ENCODE measurements at places on chromosomes 7 and 10. TPM values are rescaled to one million over a fixed set of nuclear protein-coding genes. Genes with fewer than 3 reads are reported as not detected.
A peak's percentile ranks its signal among the peaks of the same experiment; 100 is the strongest.

STK31 gene
- total RNA-seq = 0.44 TPM

CTBP2 gene
- 111 TPM for total RNA-seq

SLC26A4 gene
- total RNA-seq = 2.5 TPM

TMEM213 gene
- 30.2 TPM for total RNA-seq

OR2A1 gene
- not detected for total RNA-seq

MRLN gene
- total RNA-seq = not detected

EBF3 gene
- total RNA-seq = 0.98 TPM

SPDYE1 gene
- not detected for total RNA-seq

COG5 gene
- 45.7 TPM for total RNA-seq

DNA sequence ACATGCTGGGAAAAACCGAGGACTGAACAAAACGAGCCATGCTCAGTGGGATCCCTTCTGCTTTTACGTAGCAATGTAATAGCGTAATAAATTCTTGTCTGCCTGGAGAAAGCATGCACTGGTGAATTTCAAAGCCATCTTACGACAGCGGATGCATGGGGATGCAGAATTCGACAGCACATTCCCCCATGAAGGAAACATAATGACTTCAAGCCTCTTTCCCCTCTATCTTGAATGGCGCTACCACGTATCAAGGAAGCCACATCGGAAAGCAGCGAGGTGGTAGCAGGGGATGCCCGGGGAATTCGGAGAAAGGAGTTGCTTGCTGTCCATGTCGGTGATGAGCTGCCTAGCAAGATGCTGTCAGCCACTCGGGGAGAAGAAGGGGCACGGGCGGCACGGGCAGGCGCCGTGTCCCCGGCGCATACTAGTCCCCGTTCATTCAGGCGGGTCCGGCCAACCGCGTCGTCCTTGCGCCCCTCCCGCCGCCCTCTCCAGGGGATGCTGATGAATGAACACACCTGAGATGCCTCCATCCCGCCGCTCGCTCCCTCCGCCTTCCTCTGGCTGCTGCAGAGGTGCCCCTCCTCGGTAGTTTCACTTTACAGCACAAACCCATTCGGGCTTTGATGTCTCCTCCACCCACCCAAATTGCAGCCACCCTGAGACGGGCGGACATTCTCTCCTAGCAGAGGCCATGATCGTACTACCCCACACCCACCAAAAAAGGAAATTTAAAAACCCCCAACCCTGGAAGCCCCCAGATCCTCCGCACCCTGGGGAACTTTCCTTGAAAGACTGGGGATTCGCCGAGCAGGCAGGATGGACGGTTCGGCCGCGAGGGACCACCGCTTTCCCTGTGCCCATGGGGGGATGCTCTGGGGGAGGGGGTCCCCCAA lies 644 bp downstream of the SORBS1 start:
- H3K4me3 ChIP-seq = peak overlapping the region; percentile 71
- no peaks in the 10 kb centered on the region for H3K27me3 ChIP-seq
- H3K4me1 ChIP-seq = peaks cover 4% of the 10 kb centered on the region
- peak; percentile 79 for DNase-seq
- peak overlapping the region; percentile 82 for H3K27ac ChIP-seq

DNA sequence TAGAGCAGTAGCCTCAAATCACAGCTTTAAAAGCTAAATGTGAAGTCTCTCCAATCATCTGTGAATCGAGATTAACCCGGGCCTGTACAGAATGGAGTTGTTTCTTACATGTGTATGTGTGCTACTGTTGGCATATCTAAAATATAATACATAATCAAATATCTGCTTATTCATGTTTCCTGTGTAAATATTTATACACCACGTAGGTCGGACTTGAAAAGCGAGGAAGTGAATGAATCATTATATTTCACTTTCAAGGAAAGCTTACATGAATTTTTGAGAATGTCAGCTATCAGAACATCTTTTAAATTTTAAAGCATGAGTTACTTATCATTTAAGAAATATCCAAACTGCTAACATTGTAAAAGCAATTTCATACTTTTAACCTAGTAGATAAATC lies 233.3 kb downstream of the SLC25A13 start:
- no peak overlapping the region for H3K27ac ChIP-seq
- DNase-seq = no peak
- H3K4me3 ChIP-seq = no peak overlapping the region

DNA sequence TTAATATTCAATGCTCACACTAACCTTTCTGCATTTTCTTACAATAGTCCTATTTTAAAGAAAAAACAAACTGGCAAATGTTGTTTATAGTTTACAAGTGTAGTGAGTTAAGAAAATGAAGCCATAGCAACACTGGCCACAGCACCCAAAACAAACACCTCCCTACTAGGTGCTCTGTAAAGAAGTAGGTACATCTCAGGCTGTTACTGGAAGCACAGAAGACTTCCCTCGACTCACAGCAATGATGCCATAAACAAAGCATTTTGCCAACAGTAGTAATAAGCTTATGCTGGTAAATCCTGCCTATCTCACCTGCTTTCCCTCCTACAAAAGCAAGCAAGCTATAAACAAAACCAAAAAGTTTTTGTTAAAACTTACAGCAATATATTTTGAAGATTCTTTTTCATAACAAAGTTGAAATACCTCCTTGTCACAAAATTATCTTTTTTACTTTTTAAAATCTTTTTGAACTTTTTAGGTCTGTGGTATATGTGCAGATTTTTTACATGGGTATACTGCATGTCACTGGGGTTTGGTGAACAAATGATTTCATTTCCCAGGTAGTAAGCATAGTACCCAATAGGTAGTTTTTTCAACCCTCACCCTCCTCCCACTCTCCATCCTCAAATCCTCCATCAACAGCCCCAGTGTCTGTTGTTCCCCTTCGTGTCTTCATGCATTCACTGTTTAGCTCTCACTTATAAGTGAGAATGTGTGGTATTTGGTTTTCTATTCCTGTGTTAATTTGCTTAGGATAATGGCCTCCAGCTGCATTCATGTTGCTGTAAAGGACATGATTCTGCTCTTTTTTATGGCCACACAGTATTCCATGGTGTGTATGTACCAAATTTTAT lies 28.4 kb downstream of the COA1 start:
- no peaks in the 10 kb centered on the region for H3K27me3 ChIP-seq
- H3K4me3 ChIP-seq = no peak overlapping the region

DNA sequence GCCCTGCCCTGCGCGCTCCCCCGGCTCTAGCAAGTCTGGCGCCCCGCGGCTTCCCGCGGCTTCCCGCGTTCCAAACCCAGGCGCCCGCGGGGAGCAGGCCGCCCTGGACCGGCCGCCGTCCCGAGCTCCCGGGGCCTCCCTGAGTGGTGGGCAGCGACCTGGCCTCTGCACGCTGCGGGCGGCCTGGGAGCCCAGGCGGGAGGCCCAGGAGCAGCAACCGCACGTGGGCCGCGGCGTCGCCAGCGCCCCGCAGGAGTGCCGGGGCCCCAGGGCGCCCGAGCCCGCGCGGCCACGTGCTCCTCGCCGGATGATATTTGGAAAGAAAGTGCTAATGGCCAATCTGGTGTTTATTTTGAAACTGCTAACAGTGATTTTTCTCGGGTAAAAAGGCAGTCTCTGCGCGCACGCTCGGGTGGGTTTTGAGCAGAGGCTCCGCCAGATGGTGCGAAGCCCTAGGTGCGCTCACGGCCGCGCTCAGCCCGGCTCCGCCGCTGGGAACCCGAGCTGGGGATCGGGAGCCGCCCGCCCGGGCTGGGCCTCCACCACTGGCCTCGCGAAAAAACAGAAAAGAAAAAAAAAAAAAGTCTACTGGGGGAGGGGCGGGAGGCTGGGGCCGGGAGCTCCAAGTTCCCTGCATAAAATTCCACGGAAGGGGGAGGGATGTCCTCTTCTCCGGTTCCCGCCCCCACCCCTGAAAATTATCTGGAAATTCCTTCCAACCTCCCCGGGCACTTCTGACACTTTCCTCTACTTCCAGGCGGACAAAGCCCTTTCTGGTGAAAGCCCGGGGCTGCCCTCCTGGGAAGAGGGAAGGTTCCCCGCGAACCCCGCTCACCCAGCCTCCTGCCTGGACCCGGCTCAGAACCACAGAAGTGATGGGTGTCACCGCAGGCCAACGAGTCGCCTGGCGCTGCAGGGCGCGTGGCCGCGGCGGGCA lies 4.3 kb downstream of the EBF3 start:
- no peak overlapping the region for H3K27ac ChIP-seq
- peak; percentile 52 for DNase-seq
- peaks cover 57% of the 10 kb centered on the region for H3K27me3 ChIP-seq
- H3K36me3 ChIP-seq = no peaks in the 10 kb centered on the region
- no peak overlapping the region for H3K4me3 ChIP-seq
- peaks cover 4% of the 10 kb centered on the region for H3K4me1 ChIP-seq

- no peaks in the 10 kb centered on the region for H3K4me1 ChIP-seq
- H3K27me3 ChIP-seq = no peaks in the 10 kb centered on the region
- no peak overlapping the region for H3K4me3 ChIP-seq
- no peak for DNase-seq
- H3K36me3 ChIP-seq = no peaks in the 10 kb centered on the region
Observed at GRCh38 chr10:90289037-90289436, 568.8 kb downstream of the HTR7 start.

DNA sequence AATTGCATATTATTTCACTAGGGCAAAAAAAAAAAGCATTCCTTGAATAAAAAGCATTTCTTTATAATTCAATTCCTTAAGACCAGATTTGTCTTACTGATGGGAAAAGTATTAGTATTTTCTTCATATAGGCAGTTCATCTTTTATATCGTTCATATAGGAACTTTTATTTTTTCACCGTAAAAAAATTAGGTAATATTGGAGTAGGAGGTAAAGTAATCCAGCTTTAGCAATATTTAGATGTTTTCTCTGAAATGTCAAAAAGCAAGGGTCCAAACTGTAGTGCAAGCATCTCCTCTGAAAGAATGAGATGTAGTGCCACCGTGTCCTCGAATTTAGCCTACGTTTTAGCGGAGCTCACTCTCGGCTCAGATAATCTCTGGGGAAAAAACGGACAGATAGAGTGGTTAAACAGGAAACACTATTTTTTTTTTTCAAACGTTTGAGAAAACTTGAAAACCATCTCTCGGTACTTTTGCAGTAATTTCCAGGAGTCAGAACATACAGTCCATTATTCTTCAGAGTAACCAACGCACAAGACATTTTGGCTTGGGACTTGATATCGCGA lies 5.5 kb upstream of the SPAG6 start:
- no peak for DNase-seq
- H3K27me3 ChIP-seq = peaks cover 70% of the 10 kb centered on the region
- H3K36me3 ChIP-seq = no peaks in the 10 kb centered on the region
- H3K4me3 ChIP-seq = peak overlapping the region; percentile 25
- peaks cover 14% of the 10 kb centered on the region for H3K4me1 ChIP-seq

DNA sequence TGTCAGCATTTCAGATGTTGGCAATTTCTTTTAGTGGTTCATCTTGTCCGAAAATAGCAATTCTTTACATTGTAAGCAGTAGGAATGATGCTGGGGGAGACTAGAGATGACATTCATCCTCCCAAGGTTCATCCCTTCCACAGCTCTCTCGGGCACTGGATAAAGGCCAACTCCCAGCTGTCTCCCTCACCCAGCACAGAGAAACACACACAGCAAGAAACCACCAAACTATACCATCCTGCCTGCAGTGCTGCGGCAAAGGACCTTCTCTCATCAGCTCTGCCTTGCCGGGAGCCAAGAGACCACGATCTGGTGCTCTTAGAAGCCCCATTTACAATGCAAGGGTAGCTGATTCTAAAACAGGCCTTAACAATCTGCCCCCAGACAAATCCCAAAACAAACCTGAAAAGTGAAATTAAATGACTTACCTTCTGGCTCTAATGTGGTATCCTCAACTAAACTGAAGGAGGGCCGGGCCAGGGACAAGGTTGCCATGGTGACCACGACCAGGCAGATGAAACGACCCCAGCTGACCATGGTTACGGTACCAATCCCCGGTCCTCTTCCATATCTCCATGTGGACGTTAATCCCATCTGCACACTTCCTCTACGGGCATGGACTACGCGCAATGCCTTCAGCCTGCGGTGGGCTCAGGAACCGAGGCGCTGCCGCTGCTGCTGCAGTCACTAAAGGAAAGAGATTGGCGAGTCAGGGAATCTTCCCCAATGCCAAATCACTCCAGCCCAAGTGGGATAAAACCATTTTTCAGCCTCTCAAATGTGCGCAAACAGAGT lies 4.8 kb downstream of the FGFR2 start:
- no peak overlapping the region for H3K4me3 ChIP-seq
- DNase-seq = no peak
- peaks cover 6% of the 10 kb centered on the region for H3K4me1 ChIP-seq
- H3K27ac ChIP-seq = no peak overlapping the region
- no peaks in the 10 kb centered on the region for H3K36me3 ChIP-seq

- peak; percentile 91 for DNase-seq
- no peaks in the 10 kb centered on the region for H3K27me3 ChIP-seq
- peak overlapping the region; percentile 90 for H3K27ac ChIP-seq
- peaks cover 27% of the 10 kb centered on the region for H3K4me1 ChIP-seq
- peaks cover 2% of the 10 kb centered on the region for H3K36me3 ChIP-seq
Observed at GRCh38 chr10:133307776-133308420, 774 bp downstream of the TUBGCP2 start.

- H3K4me1 ChIP-seq = no peaks in the 10 kb centered on the region
- H3K27me3 ChIP-seq = no peaks in the 10 kb centered on the region
- no peak for DNase-seq
- H3K4me3 ChIP-seq = no peak overlapping the region
- no peak overlapping the region for H3K27ac ChIP-seq
- peaks cover 4% of the 10 kb centered on the region for H3K36me3 ChIP-seq
Observed at GRCh38 chr7:130974169-130974568, 240.2 kb upstream of the KLF14 start.

- DNase-seq = no peak
- H3K4me3 ChIP-seq = no peak overlapping the region
- no peaks in the 10 kb centered on the region for H3K36me3 ChIP-seq
- H3K27me3 ChIP-seq = no peaks in the 10 kb centered on the region
- no peaks in the 10 kb centered on the region for H3K4me1 ChIP-seq
Observed at GRCh38 chr7:146788008-146788407, 671.4 kb downstream of the CNTNAP2 start.

DNA sequence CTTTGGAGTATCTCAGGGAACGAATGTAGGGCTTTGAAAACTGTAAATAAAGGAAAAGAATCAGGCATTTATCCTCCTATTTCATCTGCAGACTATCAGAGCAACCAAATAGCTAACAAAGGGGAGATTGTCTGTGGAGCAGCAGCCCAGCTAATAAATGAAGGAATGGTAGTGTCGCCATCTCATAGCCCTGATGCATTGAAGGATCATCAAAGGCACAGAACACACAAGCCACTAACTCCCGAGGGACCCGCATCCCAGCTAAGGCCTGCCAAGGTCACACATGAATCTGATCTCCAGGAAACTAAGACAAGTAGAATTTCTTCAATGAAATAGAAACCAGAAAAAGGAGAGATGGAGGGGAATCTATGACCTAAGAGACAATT lies 38.2 kb downstream of the CALML5 start:
- no peak for DNase-seq
- no peaks in the 10 kb centered on the region for H3K27me3 ChIP-seq
- no peaks in the 10 kb centered on the region for H3K4me1 ChIP-seq
- no peaks in the 10 kb centered on the region for H3K36me3 ChIP-seq
- H3K27ac ChIP-seq = no peak overlapping the region

DNA sequence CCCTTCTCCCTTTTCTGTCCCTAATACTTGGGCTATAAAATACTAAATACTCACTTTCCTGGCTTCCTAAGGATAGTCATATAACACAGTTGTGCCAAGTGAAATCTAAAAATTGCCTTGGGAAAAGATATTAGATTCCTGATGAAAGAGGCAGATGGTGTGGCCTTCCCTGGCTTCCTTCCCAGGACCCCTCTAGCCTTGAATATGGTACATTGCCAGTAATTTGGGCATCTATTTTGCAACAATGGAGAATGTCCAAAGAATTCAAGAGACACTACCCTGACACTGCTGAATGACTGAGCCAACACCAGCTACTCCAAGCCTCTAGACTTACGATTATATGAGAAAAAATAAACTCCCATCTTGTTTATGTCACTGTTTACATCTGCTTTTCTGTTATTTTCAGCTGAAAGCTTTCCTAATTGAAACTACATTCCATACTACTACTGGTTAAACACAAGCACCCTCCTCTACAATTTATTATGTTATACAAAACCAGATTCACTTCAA lies 17.9 kb downstream of the COPG2 start:
- no peaks in the 10 kb centered on the region for H3K36me3 ChIP-seq
- H3K27me3 ChIP-seq = no peaks in the 10 kb centered on the region
- no peak for DNase-seq
- no peak overlapping the region for H3K4me3 ChIP-seq

Data from kidney (tissue), 22 donors.